Breast epithelium (tissue), 4 donors: ENCODE measurements at places on chromosomes 13 and 19.

DNA sequence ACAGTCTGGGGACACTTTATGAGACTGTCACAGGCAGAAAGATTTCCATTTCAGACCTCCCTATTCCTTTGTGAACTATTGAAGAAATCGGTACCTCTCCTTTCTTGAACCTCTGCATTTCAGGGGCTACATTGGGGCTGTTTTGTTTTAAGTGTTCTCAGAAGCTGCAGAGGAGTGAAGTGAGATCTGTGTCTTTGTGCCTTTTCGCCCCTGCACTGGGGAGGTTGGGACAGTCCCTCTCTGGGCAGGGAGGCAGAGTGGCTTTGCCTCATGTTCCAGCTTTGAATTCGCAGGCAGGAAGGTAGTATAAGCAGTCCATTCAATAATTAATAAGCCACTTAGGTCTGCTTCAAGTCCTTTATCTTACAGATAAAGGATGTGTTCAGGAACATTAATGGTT, 9.5 kb upstream of the AMER2 start:
- H3K27ac ChIP-seq = no peak overlapping the region
- no peak overlapping the region for H3K4me3 ChIP-seq
- no peaks in the 10 kb centered on the region for H3K4me1 ChIP-seq
- no peaks in the 10 kb centered on the region for H3K36me3 ChIP-seq

- peaks cover 6% of the 10 kb centered on the region for H3K36me3 ChIP-seq
- no peak for DNase-seq
- peaks cover 11% of the 10 kb centered on the region for H3K27me3 ChIP-seq
- peak overlapping the region; percentile 34 for H3K4me3 ChIP-seq
Measured at GRCh38 chr19:55087542-55087901, 11.9 kb downstream of the EPS8L1 start.

DNA sequence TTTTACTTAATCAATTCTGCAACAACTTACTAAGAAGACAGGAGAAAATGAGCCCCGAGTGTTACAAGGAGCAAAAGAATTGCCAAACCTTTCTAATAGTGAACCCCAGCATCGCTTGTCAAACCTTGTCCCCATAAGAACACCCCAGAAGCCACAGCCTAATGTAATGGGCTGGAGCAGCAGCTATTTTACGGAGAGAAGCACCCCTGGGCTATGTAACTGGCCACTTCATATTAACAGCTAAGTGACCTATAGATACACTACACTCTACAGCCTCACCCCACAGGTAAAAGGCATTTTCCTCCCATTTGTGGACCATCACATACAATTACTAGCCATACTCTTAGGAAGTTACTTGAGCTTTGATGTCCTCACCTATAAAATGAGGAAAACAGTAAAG, 27.3 kb upstream of the CPB2 start:
- no peak overlapping the region for H3K27ac ChIP-seq
- no peaks in the 10 kb centered on the region for H3K27me3 ChIP-seq
- DNase-seq = no peak
- no peaks in the 10 kb centered on the region for H3K4me1 ChIP-seq

- no peak overlapping the region for H3K27ac ChIP-seq
- H3K4me1 ChIP-seq = no peaks in the 10 kb centered on the region
- H3K36me3 ChIP-seq = no peaks in the 10 kb centered on the region
- H3K4me3 ChIP-seq = no peak overlapping the region
Measured at GRCh38 chr19:40374084-40374483, 15.9 kb downstream of the HIPK4 start.

GRCh38 chr13:98394820-98395510, 181.9 kb downstream of the STK24 start:
- H3K4me3 ChIP-seq = no peak overlapping the region
- no peaks in the 10 kb centered on the region for H3K4me1 ChIP-seq
- no peaks in the 10 kb centered on the region for H3K27me3 ChIP-seq
- no peak for DNase-seq
- H3K27ac ChIP-seq = no peak overlapping the region
- H3K36me3 ChIP-seq = no peaks in the 10 kb centered on the region

DNA sequence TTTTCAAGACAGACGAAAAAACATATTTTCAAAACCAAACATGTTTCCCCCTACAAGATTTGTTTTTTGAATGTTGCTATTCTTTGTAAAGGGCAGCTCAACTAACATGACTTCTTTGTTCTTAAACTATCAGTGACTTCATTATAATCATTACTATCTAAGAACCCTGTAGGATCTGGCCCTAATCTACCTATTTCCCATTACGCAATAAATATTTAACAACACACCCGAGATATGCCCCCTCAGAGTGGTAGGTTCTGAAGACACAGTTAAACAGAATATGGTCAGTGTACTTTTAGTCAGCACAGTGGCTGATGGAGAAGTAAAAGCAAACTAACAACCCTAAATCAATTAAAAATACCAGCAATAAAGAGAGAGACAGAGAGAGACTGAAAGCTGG, 186.9 kb downstream of the DIAPH3 start:
- H3K27ac ChIP-seq = no peak overlapping the region
- H3K27me3 ChIP-seq = no peaks in the 10 kb centered on the region
- no peaks in the 10 kb centered on the region for H3K4me1 ChIP-seq

DNA sequence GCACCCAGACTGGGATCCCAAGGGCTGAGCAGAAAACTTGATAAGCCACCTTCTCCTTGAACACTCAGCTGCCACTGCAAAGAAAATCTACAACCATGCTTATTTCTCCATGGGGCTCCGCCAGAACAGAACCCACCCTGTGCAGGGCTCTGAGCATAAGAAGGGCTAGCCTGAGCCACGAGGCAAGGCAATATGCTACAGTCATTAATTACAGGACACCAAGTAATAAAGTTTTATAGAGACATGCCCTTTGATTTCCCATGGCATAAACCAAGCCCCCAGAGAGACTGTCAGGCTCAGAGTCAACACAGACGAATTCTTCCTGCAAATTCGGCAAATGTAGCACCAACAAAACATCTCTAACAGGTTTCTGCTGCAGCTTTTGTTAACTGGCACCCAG, 5.7 kb downstream of the PEPD start:
- H3K4me1 ChIP-seq = no peaks in the 10 kb centered on the region
- no peak overlapping the region for H3K4me3 ChIP-seq
- H3K36me3 ChIP-seq = no peaks in the 10 kb centered on the region
- H3K27me3 ChIP-seq = no peaks in the 10 kb centered on the region
- no peak overlapping the region for H3K27ac ChIP-seq

GRCh38 chr13:75071395-75071794, 410.6 kb downstream of the TBC1D4 start:
- H3K4me1 ChIP-seq = no peaks in the 10 kb centered on the region
- H3K4me3 ChIP-seq = no peak overlapping the region
- no peaks in the 10 kb centered on the region for H3K36me3 ChIP-seq
- H3K27me3 ChIP-seq = no peaks in the 10 kb centered on the region

DNA sequence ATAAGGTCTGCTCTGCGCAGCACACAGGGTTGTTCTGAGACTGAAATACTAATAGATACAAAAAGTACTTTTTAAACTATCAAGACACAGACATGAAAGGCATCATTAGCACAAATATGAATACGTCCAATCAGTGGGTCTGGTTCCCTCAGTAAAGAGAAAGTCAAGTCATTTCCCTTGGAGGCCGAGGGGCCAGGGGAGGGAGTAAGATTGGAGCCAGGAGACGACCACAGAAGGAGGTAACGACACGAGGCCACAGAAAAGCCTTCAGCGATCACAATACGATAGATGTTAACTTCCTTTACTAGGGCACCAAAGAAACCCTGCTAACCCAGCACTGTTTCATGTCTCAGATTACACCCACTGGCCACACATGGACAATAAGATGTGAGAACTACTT, 5.3 kb downstream of the CARS2 start:
- H3K4me3 ChIP-seq = no peak overlapping the region
- H3K27me3 ChIP-seq = no peaks in the 10 kb centered on the region
- H3K4me1 ChIP-seq = peaks cover 10% of the 10 kb centered on the region
- H3K27ac ChIP-seq = no peak overlapping the region

DNA sequence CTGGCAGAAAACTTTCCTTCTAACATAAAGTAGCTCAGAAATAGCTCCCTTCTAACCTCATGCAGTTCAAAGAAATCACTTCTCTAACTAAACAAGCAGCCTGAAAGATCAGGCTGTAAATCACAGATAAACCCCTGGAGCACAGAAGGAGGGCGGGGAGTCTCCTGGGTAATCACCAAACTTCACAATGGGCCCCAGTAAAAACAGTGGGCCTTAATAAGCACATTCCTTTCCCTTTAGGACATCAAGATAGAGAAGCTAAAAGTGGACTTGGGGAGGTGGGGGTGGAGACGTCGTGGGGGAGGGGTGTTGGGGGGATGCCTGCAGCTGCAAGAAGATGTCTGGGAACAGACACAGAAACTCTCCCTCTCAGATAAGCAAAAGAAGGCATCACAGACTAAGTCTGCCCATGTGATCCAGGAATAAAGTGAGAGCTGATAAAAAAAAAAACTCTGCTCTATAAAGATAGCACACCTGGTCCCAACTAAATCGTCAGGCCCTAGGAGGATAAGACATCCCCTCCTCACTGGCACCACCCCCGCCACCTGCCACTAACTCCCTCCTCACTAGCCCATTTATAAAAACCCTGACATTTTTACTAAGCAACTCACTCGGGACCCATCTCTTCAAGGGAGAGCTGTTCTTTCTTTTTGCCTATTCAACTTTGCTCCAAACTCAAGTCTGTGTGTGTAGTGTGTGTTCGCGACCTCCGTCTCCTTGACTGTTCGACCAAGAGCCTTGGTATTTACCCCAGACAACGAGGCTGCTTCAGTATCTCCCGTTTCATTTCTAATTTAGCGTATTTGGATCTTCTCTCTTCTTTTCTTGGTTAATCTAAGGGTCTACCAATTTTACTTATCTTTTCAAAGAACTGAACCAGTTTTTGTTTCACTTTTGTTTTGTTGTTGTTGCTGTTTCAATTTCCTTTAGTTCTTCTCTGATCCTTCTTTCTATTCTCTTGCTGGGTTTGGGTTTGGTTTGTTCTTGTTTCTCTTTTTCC, 31.7 kb downstream of the DNAJC15 start:
- no peaks in the 10 kb centered on the region for H3K36me3 ChIP-seq
- H3K4me3 ChIP-seq = peak overlapping the region; percentile 36
- H3K27ac ChIP-seq = peak overlapping the region; percentile 80

- no peak overlapping the region for H3K4me3 ChIP-seq
- DNase-seq = peak; percentile 12
- no peaks in the 10 kb centered on the region for H3K27me3 ChIP-seq
Measured at GRCh38 chr13:113669231-113669754, 2.3 kb downstream of the GRK1 start.

DNA sequence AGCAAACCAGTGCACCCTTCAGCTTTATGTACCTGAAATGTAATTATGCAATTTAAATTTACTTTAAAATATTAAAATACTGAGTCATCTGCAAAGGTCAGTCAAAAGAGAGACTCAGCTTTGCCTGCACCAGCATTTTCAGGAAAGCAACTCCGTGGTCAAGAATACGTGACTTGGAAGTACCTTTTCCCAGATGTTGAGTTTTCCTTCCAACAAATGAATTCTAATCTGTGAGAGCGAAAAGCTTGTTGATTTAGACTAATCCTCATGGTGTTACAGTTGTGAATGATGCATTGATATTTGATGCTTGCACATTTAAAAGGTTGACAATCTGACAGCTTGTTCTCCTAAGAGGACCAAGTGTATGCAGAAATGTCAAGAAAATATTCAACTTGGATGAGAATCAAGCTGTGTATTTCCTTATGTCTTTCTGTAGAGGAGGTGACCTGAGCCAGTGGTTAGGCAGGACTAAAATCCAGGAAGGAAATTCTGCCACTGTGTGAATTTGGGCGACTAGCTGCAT, 270.4 kb downstream of the ABCC4 start:
- no peaks in the 10 kb centered on the region for H3K36me3 ChIP-seq
- no peak for DNase-seq
- H3K4me1 ChIP-seq = no peaks in the 10 kb centered on the region

- H3K27ac ChIP-seq = no peak overlapping the region
- no peaks in the 10 kb centered on the region for H3K36me3 ChIP-seq
- no peak overlapping the region for H3K4me3 ChIP-seq
- H3K4me1 ChIP-seq = no peaks in the 10 kb centered on the region
Measured at GRCh38 chr13:46321494-46322225, 65.4 kb downstream of the RUBCNL start.

- DNase-seq = no peak
- no peak overlapping the region for H3K4me3 ChIP-seq
- H3K36me3 ChIP-seq = no peaks in the 10 kb centered on the region
- H3K27ac ChIP-seq = no peak overlapping the region
- no peaks in the 10 kb centered on the region for H3K27me3 ChIP-seq
Measured at GRCh38 chr13:51191743-51192142, 30.5 kb upstream of the FAM124A start.

DNA sequence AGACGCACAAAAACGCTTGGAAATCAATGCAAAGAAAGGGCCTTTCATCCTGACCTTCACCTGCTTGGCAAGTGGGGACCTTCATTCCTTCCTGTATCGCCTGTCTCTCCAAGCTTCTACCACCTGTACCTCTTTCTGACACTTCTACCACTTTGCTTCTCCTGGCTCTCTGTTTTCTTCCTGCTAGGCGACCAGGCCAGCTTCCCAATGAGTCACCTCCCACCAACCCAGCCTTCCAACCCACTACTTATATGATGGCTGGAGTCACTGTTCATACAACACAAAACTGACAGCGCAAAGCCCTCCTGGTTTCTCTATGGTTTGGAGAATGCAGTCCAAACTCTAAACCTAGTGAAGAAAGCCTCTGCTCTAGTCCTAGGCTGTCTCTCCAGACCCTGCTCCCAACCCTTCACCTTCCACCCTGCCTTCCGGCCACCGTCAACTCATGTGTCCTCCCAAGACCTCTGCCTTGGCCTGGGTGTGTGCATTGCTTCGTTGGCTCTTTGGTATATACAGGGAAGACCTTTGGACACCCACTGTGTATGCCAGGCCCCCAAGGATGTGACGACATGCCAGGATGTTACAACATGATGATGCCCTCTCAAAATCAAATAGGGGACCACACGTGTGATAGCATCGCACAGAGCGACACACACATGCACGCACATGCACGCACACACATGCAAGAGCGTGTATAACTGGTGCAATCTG, 148.5 kb downstream of the STK24 start:
- no peaks in the 10 kb centered on the region for H3K36me3 ChIP-seq
- no peaks in the 10 kb centered on the region for H3K4me1 ChIP-seq
- H3K4me3 ChIP-seq = no peak overlapping the region
- no peaks in the 10 kb centered on the region for H3K27me3 ChIP-seq
- no peak overlapping the region for H3K27ac ChIP-seq

GRCh38 chr19:47032171-47032811, 12.7 kb downstream of the NPAS1 start:
- DNase-seq = no peak
- H3K36me3 ChIP-seq = no peaks in the 10 kb centered on the region
- H3K27ac ChIP-seq = no peak overlapping the region
- no peaks in the 10 kb centered on the region for H3K27me3 ChIP-seq
- H3K4me1 ChIP-seq = no peaks in the 10 kb centered on the region
- no peak overlapping the region for H3K4me3 ChIP-seq

- H3K27ac ChIP-seq = no peak overlapping the region
- H3K36me3 ChIP-seq = no peaks in the 10 kb centered on the region
- no peaks in the 10 kb centered on the region for H3K27me3 ChIP-seq
- no peak for DNase-seq
Measured at GRCh38 chr13:80199585-80200292, 141.2 kb downstream of the SPRY2 start.

DNA sequence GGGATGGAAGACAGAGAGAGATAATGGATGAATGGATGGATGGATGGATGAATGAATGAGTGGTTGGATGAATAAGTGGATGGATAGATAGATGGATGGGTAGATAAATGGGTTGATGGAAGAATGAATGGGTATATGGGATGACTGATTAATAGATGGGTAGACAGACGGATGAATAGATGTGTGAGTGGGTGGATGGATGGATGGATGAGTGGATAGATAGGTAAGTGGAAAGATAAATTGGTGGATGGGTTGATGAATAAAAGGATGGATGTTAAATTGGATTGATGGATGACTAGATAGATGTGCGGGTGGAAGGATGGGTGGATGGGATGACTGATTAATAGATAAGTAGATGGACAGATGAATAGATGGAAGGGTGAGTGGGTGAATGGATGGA, 1.4 kb downstream of the CASP14 start:
- no peaks in the 10 kb centered on the region for H3K4me1 ChIP-seq
- H3K4me3 ChIP-seq = no peak overlapping the region
- no peaks in the 10 kb centered on the region for H3K27me3 ChIP-seq
- H3K36me3 ChIP-seq = no peaks in the 10 kb centered on the region
- no peak for DNase-seq
